NCI-H1417 treated with DMSO at 0.1 percent for 48 hours (cell line): ENCODE measurements at places on chromosomes 3 and 15.
A peak's percentile ranks its signal among the peaks of the same experiment; 100 is the strongest.

DNA sequence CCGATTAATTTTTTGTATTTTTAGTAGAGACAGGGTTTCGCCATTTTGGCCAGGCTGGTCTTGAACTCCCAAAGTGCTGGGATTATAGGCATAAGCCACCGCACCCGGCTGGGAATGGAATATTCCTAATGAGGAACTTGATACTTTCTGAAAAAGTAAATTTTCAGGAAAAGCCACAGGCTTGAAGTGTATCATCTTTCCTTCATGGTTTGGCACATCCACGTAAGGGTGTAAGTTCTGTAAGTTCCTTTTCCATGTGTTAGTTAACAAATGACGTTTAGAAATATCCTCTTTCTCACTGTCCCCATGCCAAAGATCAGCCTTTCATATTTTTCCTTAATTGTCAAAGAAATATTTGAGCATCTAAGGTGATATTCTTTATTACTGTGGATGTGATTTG lies 24.9 kb downstream of the TMEM45A start:
- DNase-seq: no peak

- DNase-seq: peak; percentile 19
Measured at GRCh38 chr3:197023241-197023997, 6.2 kb downstream of the MELTF start.

GRCh38 chr3:102181175-102181920 lies 253.5 kb upstream of the ZPLD1 start:
- no peak for DNase-seq

- DNase-seq: no peak
Measured at GRCh38 chr3:177597311-177598096, 400.2 kb upstream of the TBL1XR1 start.

DNA sequence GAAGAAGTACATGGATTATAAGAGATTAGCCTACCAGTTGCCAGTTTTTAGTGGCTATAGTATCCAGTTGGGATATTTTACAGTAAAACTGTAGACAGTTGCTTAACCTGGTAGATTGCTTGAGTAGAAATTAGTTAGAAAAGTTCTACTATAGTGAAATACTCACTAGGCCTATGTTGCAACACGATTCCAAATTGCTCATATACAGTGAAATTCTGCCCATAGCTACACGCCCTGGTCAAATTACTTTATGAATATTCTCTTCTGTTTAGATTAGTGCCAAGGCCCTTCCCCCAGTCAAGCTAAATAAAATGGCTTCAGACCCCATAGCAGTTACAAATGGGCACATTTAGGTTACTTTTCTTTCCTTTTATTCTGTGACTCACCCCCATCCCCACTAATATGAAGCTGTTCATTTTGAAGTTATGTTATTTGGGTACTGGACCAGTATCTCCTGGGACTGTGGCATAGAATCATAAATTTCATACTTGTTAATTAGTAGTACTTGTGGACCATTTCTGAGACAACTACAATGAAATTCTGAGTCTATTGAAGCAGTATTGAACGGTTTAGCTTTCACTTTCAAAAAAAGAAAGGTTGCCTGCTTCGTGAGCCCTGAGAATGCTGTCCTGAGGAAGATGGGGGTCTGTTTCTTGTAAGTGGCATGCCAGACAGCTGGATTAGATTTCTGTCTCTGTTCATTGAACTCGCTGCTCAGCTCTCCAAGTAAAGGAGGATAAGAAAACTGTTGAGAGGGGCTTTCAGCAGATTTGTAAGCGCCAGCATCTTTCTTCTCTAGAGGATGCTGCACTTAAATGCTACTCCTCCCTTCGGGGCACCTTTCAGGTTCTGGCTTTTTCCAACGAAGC lies 65.8 kb upstream of the CFAP20DC start:
- DNase-seq: no peak

- DNase-seq: no peak
Measured at GRCh38 chr15:67174864-67175573, 79.4 kb downstream of the AAGAB start.

- DNase-seq: no peak
Measured at GRCh38 chr3:12194209-12194608, 35.5 kb upstream of the TIMP4 start.

DNA sequence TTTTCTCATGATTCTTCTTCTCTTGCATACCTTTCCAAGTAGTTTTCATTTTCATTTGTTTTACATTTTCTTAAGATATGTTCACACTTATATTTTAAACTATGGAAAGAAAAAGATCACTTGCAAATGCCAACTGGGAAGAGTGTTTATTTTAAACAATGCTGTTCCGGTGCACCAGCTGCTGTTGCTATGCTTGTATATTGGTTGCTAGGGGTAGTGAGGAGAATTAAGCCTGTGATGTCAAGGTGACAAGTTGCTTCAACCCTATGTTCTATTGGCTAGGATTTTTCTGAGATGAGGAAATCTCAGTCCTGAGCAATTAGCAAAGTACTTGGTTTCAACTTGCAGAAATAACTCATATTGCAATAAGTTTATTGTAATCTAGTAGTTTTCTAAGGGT lies 500.1 kb downstream of the MFSD1 start:
- no peak for DNase-seq

GRCh38 chr3:176663837-176664831 lies 533.1 kb downstream of the TBL1XR1 start:
- peak; percentile 35 for DNase-seq

DNA sequence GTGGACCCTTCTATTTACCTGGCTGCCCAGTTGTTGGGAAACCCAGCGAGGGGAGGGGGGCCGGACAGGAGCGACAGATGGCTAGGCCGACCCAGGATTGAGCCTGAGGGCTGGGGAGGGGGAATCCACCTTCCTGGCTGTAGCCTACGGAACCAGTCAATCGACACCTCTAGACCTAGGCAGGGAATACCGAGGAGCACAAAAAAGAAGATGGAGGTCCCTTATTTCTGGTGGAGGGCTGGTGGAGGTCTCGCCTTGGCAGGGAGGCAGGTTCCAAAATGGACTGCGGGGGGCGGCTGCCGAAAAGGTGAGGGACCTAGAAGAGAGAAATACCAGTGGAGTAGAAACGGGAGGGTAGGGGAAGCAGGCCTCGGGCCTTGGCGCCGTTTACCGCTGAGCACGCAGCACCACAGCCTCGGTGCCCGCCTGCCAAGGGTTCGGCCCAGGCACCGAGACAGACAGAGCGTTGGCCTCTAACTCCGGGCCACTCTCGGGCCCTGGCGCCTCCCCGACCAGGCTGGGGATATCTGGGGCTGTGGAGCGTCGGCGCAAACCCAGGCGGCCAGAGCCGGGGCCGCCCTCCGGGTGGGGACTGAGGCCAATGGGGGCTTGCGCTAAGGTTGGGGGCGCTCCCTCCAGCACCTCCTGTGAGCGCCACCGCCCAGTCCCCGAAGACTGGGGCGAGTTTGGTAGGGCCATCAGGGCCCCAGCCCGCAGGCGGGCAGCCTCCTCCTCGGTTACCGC lies 1.6 kb downstream of the ANKRD63 start:
- DNase-seq: no peak

GRCh38 chr3:56926243-56926946 lies 124.6 kb upstream of the ARHGEF3 start:
- DNase-seq: no peak

DNA sequence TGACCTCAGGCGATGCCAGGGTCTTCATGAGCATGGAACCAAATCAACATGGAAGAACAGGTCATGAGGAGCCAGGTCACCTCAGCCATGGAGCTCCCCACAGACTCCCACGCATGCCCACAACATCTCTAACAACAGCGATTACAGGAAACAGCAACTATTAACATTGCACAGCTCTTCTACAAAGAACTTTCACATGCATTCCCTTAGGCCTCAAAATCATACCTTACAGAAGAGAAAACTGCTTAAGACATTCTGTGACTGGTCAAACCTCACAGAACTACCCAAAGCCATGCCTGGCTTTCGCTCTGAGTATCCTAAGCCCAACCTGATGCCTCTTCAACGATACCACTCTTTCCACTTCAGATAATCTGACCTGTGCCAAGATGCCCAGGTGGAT lies 117.8 kb downstream of the OXNAD1 start:
- DNase-seq: no peak

GRCh38 chr15:80579611-80580010 lies 115.5 kb upstream of the ABHD17C start:
- DNase-seq: no peak

GRCh38 chr15:41879321-41879845 lies 14.5 kb downstream of the SPTBN5 start:
- no peak for DNase-seq

- DNase-seq: no peak
Measured at GRCh38 chr3:182603501-182603900, 189.8 kb upstream of the ATP11B start.

DNA sequence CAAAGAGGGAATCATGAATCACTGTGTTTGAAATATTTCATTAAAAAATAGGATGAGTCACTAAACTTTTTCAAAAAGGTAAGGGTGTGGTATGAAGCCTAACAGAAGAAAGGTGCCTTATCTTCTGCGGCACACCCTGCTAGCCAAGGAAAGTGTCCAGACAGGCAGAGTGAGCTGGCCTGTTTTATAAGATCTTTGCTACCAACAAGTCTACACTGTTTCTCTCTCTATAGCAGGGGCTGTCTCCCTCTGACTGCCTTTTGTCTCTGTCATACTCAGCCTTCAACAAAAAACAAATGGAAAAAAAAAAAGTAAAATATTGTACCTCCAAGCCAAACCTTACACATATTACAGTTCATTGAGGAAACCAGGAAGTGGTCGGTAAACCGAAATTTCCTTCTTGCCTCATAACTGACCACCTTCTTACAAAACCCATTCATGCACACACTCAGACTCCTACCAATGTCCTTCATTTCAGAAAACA lies 9.1 kb downstream of the ZDHHC3 start:
- no peak for DNase-seq

DNA sequence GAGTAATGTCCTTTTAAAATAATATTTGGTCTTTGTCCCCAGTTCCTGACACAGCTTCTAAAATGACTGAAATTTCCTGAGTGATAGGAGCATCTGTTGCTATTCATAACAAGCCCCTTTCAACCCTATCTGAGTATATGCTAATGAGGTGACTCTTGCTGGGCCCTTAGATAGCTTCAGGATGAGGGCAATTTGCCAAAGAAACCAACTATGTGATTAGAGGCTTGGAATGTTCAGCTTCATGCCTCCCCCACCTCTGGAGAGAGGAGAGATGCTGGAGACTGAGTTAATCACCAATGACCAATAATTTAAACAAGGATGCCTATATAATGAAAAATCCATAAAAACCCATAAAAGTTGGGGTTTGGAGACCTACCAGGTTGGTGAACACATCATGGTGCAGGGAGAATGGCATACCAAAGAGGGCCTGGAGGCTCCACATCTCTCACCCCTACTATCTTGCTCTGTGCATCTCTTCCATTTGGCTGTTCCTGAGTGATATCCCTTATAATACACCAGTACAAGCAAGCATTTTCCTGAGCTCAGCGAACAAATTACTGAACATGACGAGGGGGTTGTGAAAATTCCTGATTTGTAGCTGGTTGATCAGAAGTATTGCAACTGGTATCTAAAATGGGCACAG lies 189.2 kb downstream of the ECT2 start:
- DNase-seq: no peak

- no peak for DNase-seq
Measured at GRCh38 chr3:53588122-53588521, 93.7 kb downstream of the CACNA1D start.

- DNase-seq: no peak
Measured at GRCh38 chr15:63509955-63510940, 5.9 kb downstream of the USP3 start.

DNA sequence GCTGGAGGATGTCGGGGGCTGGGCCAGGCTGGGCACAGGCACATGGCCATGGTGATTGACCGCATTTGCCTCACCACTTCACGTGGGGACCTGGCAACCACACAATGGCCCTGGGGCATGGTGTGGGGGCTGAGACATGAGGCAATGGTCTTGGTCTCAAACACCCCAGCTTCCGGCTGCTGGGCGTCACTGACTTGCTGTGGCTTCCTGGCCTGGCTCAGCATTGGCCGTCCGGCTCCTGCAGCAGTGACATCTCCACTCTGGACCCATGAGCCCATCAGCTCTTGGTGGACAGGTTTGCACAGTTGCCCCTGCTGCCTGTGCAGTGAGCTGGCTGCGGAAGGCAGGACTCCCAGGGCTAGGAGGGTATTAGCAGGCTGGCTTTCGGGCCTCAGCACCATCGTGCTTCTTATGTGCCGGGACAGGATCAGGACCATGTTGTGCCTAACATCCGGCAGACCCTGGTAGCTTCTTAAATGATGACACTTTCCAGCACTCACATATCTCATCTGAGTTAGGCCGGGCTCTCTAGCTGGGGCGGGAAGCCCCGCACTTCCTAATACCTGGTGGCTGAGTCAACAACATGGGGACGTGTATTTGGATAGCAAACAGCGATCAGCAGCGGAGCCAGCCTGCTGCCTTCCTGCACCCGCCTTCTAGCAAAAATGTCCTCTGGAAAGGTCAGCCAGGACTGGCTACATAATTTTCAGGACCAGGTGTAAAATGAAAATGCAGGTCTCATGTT lies 34.1 kb downstream of the ZNF710 start:
- DNase-seq: no peak

DNA sequence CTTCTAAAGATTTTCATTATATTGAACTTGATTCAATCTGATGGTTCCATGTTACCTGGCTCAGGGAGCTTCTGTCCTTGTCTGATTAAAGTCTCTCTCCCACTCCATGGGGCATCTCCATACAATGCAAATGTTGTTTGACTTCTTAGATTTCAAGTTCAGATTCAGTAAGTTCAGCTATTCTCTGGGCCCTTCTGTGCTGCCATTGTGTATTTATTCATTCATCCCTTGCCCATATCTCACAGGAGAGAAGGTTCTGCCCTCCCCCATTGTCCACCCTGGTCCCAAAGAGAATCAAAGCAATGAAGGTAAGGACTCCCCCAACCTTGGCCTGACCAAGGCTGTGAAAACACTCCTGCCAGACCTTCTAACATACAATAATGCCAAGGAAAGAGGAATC lies 669.9 kb downstream of the MAGI1 start:
- no peak for DNase-seq

- DNase-seq: no peak
Measured at GRCh38 chr15:29571792-29572431, 250.4 kb downstream of the TJP1 start.

DNA sequence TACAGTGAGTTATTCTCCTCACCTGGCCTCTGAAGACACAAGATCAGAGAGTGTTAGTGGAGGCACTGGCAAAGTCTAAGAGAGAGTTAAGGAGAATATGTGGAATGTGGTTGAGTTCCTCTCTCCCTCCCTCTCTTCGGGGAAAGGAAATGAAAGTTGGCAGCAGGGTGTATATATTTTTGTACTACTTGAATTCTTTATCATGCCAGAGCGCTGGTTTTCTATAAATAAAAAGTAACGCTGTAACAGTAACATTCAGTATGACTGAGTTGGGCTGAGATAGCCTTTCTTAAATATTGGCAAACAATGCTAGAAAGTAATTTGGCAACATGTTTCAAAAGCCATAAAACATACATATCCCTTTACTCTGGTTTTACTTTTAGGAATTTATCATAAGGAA lies 77.5 kb upstream of the TNFAIP8L3 start:
- DNase-seq: no peak

- DNase-seq: no peak
Measured at GRCh38 chr15:34362047-34362773, 4.8 kb downstream of the LPCAT4 start.

DNA sequence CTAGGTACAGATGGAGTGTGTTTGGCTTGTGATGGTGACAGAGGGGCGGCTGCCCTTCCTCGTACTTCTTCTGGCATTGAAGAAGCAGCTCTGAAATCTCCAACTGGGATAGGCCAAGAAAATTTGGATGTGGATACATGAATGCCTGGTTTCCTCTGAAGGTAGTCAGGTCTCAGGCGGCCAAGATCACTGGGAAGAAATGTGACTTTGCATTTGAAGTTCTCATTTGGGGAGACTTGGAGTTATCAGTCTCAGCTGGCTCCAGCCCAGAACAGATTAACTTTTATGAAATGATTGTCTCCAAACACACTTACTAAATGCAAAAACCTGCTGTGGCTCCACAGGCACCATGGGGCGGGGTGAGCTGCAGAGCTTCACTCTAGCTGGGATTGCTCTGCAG lies 215.9 kb downstream of the THSD4 start:
- DNase-seq: no peak
